ENCODE measurements at places on chromosomes 1 and 21.

DNA sequence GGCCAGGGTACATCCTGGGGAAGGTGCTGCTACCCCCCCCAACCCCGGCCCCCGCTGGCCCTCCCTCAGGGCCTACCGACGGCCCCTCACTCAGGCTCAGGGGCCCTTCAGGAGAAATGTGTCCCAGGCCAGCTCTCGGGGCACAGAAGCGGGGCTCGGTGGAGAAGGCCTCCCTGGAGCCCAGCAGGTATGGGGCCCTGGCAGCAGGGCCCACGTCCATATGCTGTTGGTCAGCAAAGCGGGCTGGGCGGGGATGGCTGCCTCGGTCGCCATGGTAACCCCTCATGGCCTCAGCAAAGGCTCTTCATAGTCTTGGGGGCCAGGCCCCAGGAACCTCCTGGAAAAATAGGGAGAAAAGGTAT lies 24.4 kb downstream of the DLGAP3 start:
- no peak for DNase-seq

- DNase-seq, result no peak
These were observed 104.5 kb upstream of the AJAP1 start for GRCh38 chr1:4549930-4550329.

DNA sequence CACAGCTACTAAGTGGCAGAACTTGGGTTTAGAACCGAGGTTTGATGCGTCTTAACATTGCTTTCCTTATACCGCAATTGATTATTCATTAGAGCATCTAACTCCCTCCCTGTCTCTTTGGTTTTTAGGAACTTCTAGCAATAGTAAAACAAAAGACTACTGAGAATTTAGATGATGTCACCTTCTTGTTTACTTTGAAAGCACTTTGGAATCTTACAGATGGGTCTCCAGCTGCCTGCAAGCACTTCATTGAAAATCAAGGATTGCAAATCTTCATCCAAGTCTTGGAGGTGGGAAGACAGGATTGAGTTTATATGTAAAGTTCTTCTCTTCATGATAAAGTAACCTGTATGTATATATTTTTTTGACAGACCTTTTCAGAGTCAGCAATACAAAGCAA lies 35.0 kb downstream of the ZYG11A start:
- DNase-seq, result no peak

DNA sequence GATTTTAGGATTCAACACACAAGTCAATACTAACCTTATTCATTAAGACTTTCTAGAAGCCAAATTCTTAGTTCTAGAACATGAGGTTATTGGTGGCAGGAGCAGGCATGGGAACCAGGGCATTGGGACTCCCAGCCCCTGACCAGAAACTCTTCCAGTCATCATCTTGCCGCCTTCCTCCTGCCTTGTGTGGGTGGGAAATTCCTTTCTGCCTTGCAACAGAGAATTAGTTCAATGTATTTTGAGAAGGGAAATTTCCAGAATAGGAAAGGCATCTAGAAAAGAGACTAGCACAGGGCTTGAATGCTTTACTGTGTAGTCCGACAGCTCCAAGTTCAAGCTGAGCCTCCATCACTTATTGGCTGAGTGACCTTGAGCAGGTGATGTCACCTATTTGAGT lies 8.7 kb downstream of the GRHL3 start:
- DNase-seq, result no peak

DNA sequence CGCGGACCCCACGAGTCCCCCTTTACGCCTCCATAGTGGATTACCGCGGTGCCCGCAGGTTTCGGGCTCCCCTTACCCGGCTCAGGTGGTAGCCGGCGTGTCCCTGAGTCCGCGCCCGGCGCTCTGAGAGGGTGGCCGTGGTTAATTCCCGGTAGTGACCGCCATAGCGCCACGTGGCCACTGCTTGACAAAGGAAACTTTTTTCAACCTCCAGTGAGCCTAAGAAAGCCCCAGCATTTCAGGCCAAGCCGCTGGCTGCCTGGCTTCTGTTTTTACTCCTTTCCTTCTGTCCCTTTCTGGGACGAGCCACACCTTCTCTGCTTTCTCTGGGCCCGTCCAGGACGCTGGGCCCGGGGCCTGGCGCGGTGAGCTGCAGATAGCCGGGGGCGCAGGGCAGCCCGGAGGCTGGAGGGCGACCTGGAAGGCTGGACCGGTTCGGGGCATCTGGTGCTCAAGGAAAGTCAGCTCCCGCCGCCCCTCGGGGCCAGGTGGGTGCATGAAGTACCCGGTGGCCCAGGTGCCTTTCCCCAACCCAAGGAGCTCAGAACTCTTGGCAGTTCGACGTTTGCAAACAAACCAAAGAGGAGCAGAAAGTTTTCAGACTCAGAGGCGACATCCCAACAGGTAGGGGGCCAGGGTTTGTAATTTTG lies 540 bp upstream of the C1orf198 start:
- DNase-seq, result no peak

- DNase-seq, result no peak
These were observed 27.4 kb downstream of the CHML start for GRCh38 chr1:241612533-241613477.

GRCh38 chr1:221449801-221450470 lies 292.0 kb downstream of the DUSP10 start:
- no peak for DNase-seq

DNA sequence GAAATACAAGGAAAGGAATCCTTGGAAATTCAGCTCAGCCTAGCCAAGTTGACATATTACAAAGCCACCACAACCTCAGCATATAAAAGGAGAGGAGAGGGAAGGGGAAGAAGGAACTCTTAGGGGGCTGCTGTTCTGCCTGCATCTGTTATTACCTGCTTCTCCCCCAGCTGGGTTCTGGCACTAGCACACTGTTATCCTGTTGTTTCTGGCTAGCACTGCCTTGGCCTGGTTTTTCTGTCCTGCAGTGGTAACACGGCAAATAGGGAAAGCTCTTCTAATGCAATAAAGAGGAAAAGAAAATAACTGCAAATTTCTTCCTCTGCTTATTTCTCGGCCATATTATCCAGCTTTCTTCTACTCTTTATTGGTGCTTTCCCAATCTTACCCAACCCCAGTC lies 16.5 kb upstream of the VCAM1 start:
- DNase-seq, result no peak

DNA sequence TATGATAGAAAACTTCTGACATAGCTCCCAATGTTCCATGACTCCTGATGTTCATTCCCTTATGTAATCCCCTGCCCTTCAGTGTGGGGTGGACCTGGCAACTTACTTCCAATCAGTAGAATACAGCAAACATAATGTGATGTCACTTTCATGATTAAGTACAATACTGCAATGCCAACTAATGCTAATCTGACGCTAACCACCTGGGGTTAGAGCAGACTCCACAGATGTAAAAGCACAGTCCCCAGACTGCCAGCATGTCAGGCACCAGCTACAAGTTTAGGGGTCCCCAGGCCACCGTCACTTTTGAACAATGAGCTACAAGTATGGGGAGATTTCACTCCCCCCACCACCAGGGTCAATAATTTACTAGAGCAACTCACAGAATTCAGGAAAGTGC lies 32.3 kb upstream of the FBXO28 start:
- DNase-seq, result no peak

- no peak for DNase-seq
These were observed 122.1 kb upstream of the RGS1 start for GRCh38 chr1:192453360-192453992.

GRCh38 chr1:221718381-221719277 lies 23.3 kb downstream of the DUSP10 start:
- DNase-seq, result no peak

- DNase-seq, result no peak
These were observed 2.5 kb downstream of the TAS1R1 start for GRCh38 chr1:6557597-6557996.

- no peak for DNase-seq
These were observed 91.3 kb downstream of the ITSN1 start for GRCh38 chr21:33733601-33734000.

- no peak for DNase-seq
These were observed 21.0 kb downstream of the S100A10 start for GRCh38 chr1:151972542-151973248.

DNA sequence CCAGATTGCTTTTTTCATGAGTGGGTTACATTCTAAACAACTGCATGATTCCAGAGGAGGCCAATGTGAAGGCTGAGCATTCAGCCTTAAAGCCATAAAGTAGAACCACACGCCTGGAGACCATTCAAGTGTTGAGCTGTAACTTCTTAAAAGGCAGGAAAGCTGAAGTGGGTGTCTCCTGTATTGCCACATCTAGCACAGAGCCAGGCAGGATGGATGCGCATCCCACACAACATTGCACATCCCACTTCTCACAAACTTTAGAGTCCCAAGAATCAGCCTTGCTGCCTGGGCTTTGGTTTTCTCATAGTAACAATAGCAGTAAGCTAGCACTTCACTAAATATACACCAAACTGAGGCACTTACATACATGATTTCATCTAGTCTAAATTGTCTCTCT lies 151.7 kb downstream of the DAB1 start:
- DNase-seq, result no peak

DNA sequence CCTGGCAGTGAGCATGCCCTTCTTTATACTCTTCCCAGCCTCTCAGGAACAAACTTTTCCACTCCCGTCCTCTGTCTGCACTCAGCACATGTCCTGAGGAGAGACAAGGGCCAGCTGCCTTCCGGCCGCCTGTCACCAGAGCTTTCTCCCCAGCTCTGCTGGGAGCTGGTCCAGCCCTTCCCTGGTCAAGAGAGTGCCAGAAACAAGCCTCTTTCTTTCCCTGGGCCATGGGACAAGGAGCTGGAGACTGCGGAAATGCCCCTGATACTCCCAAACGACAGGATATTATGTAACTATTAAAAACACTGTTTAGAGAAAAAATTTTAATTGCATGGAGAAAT lies 10.4 kb downstream of the LAMB3 start:
- no peak for DNase-seq

DNA sequence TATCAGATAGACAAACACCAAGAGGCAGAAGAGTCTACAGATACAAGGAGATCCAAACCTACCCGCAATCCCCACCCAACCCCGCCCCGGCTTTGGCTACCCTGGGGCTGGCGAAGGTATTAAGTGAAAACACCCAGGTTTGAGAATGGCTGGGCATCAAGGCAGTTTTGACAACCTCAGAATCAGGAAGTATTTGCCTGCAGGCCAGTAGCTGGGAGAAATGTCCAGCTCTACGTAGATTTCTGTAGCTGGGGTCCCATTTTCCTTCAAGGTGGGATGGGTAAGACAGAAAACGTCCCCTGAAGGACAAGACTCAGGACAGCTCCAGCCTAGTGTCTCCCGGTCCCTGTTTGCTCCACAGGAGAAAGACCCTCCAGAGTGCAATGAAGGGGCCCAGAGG lies 101.8 kb upstream of the ERG start:
- DNase-seq, result no peak

DNA sequence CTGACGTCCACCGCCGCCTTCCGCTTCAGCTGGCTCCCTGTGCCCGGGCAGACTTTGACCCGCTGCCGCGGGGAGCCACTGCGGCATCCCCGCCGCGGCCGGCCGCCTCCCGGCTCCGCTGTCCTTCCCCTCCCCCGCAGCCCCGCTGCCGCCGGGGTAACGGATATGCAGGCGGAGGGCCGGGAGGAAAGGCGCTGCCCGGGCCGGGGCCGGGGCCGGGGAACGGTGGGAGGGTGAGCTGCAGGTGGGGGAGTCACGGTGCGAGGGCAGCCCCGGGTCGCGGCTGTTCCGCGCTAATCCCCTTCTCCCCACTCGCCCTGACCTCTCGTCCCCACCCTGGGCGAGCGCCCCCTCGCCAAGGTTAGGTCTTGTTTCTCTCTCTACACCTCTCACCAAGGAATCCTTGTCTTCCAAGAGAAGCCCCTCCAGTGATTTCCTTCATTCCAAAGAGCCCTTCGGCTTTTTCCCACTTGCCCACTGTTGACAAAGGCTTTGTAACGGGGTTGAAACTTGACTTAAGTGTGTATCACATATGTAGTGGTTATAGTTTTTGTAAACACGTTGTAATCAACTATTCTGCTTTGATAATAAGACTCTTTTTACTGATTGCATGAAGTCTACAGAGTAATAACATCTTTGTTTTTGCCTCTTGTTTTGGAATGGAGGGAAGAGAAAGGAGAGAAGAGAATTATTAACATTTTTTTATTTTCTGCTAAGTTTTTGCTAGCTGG lies 669 bp downstream of the XPR1 start:
- no peak for DNase-seq

DNA sequence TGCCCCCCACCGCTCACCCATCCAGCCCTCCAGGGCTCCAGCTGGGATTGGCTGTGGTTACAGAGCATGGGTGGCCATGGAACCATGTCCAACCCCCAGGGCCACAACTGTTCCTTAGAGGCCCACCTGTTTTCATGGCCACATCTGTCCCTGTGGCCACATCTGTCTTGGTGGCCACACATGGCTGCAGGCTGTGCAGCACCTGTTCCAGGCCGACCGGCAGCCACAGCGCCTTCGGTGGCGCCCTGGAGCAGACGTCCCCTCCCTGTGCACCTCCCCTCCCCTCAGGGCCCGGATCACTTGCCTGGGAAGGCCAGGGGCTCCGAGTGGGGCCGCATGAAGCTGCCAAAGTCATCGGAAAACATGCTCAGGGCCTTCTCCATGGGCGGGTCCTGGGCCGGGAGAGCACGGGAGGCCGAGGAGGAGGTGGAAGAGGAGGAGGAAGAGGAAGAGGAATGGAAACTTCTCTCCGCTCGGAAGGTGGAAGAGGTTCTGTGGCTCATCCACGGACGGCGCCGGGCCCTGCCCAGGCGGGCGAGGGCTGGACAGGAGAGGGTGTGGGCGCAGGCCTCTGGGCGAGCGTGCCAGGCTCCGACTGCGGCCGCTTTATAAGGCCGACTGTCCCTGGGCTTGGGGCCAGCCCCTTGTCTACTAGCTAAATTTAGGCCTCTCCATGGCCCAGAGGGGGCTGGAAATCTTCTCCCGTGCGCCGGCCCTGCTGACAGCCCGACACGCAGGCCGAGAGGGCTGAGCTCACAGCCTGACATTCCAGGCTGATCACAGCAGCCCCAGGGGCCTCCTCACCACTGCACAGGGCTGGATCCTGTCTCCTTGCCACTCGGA lies at the start of gene HSPB7:
TSS of gene HSPB7 (minus strand) at position 583 of the 843 bp plus-strand sequence. CDS start at position 503, 80 bp downstream.
- DNase-seq, result no peak

GRCh38 chr1:9389968-9390367 lies 97.3 kb downstream of the SPSB1 start:
- no peak for DNase-seq

DNA sequence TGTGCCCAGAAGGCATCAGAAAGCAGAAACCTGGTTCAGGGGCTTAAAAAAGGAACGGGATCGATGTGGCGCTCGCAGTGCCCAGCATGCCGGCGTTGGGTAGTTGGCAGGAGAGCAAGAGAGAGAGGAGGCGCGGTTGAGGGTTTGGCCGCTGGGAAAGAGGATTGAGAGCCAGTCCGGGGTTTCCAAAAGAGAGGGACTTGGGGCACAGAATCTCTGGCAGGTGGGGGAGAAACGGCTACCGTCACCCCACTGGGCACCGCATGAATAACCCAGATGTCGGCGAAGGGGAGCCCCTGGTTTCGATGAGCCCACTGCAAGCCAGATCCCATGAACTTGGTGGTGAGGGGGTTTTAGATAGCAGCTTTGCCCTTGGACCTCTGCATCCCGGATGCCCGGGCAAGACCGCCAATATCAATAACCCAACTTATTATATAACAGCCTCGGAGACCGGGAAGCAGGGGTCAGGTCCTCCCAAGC lies 60.4 kb upstream of the ACOT11 start:
- DNase-seq, result no peak

- DNase-seq, result peak; percentile 56
These were observed 1.1 kb upstream of the PLXNA2 start for GRCh38 chr1:208245185-208245705.

Measured in NCI-H1417 treated with DMSO at 0.1 percent for 48 hours (cell line).